ENCODE measurements at places on chromosomes 1 and 21. TPM values are rescaled to one million over a fixed set of nuclear protein-coding genes. Genes with fewer than 3 reads are reported as not detected.

The SLC1A7 gene
- total RNA-seq: not detected

The TEDDM1 gene
- total RNA-seq: not detected

The PROK1 gene
- total RNA-seq: not detected

The MAP3K7CL gene
- 3.5 TPM for total RNA-seq

The BTBD19 gene
- total RNA-seq: 8.1 TPM

The TMIGD3 gene
- 0.32 TPM for total RNA-seq

The NTMT2 gene
- not detected for total RNA-seq

The S100A8 gene
- not detected for total RNA-seq

The COL8A2 gene
- total RNA-seq: under 0.01 TPM

The ADAMTS1 gene
- total RNA-seq: 26.0 TPM

The SLC35F3 gene
- not detected for total RNA-seq

The C1orf146 gene
- total RNA-seq: not detected

The IQGAP3 gene
- total RNA-seq: 17.2 TPM

The SPRR2B gene
- not detected for total RNA-seq

The SMIM1 gene
- total RNA-seq: not detected

The MTARC1 gene
- 1.3 TPM for total RNA-seq

The PPIAL4G gene
- total RNA-seq: not detected

The CTSS gene
- 31.9 TPM for total RNA-seq

The AADACL3 gene
- not detected for total RNA-seq

The RAB4A gene
- 23.7 TPM for total RNA-seq

The ARHGAP30 gene
- total RNA-seq: not detected

The C1orf87 gene
- not detected for total RNA-seq

The MPL gene
- not detected for total RNA-seq

The CASQ2 gene
- not detected for total RNA-seq

The EEIG2 gene
- total RNA-seq: 7.5 TPM

The GPR37L1 gene
- not detected for total RNA-seq

The ETV3L gene
- not detected for total RNA-seq

The LCE4A gene
- total RNA-seq: not detected

The KPRP gene
- not detected for total RNA-seq

The ILDR2 gene
- total RNA-seq: 0.61 TPM

The C1orf56 gene
- 1.3 TPM for total RNA-seq

The CR1L gene
- not detected for total RNA-seq

The GSTM1 gene
- 0.32 TPM for total RNA-seq

The SELL gene
- 0.65 TPM for total RNA-seq

The CD52 gene
- not detected for total RNA-seq

The SLC9C2 gene
- not detected for total RNA-seq

The GBP6 gene
- not detected for total RNA-seq

Data from epithelial cell of umbilical artery (primary cell).